Activated CD8-positive, alpha-beta memory T cell treated with anti-CD3 and anti-CD28 coated beads for 1 hour (primary cell): ENCODE measurements at places on chromosomes 7 and 10.

DNA sequence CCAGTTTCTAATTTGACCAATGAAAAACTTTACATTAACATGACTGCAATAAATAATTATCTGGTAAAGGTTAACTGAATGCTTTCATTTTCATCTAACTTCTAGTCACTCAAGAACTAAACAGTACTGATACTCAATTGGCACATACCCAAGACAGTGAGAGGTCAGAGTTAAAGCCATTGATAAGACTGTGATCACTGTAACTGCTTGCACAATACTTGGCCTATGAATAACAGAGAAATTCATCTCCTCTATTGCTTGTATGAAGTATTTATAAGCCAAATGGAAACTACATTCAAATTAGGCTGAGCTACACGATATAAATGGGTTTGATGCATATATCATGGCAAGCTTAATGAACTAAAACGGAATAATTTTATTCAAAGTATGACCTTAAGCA is 43.0 kb downstream of the HERC4 start:
- DNase-seq = no peak

DNA sequence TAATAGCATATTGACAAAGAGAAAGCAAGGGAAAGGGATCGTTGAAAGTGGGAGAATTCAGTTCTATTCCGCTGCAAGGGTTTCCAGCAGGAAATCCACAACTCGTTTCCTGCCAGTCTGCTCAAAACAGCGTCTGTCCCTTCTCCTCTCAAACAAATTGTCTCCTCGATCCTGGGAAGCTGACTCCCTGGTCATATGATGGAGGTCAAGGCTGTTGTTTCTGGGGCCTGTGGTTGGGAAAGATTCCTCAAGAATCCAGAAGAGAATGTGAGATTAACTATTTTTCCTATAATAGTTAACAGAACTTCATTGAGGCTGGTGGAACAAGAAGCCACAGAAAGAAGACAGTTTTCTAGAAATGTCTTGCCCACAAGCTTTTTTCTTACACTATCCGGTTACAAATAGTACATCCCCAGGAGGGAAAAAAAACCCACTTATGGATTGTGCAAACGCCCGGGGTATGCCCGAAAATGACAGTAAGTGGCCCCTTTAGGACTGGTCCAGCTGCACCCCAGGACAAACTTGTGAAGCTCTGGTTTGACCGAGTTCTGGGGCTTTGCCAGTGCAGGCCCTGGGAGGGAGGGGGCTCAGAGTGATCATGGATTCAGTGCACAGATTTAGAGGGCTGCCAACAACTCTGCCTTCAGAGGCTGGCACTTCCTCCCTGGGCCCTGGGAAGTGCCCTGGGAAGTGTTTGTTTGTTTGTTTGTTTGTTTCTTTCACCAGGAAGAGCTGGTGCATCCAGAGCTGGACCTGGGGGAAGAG is 49.4 kb upstream of the CTBP2 start:
- DNase-seq = no peak

- DNase-seq = no peak
These were observed 234.6 kb upstream of the MKI67 start for GRCh38 chr10:128360783-128361182.

DNA sequence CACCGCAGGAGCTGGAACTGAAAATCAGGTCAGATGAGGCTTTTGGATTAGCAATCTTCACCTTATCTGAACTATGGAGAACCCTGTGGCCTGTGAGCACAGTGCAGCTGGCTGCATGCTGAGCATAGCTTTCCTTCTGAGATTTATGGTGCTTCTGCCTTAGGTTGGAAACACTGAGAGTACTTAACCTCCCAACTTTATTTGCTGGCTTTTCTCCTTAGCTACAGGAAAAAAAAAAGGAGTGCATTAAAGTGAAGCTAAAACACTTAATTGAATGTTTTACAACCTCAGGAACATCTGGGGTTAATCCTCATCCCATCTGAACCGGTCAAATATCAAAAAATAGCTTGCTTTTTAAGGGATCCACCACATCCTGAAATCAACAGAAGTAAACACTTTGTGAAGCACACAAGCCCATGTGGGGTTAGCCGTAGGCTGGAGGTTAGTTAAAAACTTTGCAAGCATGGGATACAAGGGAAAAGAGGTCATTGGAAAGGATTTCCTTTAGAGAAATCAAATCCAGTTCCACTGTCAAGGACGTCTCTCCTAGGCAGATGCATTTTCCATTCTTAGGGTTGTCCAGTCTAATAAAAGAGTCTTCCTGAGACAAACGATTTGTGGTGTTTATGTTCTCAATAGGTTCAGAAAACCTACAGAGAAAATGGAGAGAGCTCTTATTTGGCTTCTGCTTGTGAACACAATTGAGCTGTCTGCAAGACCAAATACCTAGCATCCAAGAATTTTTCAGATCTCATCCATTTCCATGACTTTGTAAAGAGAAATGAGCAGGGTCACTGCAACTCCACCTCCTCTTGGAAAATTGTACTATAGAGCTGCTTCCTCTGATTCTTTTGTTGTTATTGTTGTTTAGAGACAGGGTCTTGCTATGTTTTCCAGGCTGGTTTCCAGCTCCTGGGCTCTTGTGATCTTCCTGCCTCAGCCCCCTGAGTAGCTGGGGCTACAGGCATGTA is 470.4 kb upstream of the IGFBP3 start:
- no peak for DNase-seq

DNA sequence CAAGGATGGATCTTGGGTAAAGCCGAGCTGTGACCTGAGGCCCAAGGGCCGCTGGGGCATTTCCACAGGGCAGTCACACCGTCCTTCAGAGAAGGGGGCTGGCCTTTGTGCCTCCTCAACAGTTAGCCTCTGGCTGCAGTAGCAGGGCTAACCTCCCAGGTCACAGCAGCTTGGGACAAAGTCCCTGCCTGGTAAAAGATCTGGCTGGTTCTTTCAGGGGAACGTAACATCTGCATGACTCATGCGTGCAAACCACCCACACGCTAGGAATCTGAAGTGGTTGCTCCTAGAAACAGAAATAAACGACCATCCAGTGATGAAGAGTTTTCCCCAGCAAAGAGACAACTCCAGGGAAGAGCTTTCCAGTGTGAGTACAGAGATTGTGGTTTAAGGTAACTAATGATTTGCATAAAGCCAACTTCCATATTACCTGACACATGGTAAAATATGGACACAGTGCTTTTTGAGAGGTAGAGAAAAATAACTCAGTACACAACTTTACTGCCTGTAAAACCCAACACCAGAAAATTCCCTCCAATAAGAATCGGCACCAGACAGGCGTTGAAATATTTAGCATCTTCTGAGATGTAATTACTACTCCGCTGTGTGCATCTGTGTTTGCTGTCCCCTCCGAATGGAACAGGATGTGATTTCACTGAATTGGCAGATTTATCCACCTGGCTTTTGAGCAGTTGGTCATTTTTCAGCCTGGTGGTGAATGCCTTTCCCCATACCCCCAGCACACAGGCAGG is 84.9 kb upstream of the ADRB1 start:
- no peak for DNase-seq

- no peak for DNase-seq
These were observed 666 bp upstream of the MAP3K8 start for GRCh38 chr10:30433306-30433729.

DNA sequence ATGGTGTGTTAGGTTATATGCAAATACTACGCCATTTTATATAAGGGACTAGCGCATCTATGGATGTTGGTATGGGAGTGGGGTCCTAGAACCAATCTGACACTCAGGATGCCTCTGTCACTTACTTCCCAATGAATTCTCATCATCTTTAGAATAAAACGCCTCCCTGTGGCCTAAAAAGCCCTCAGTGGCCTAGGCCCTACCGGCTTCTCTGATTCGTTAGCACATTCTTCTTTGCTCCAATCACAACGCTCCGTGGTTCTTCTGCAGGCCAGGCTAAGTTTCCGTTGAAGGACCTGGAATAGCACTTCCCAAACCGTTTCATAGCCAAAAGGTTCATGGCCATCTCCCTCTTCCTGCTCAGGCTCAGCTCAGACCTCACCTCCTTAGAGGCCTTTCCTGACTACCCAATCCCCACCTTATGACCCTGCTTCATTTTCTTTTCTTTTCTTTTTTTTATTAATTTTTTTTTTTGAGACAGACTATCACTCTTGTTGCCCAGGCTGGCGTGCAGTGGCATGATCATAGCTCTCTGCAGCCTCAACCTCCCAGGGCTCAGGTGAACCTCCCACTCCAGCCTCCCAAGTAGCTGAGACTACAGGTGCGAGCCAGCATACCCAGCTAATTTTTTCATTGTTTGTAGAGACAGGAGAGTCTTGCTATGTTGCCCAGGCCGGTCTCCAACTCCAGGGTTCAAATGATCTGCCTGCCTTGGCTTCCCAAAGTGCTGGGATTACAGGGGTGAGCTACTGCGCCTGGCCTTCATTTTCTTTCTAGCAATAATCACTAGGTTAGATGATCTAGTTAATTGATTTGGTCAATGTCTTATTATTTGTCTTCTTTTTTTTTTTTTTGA is 24.5 kb upstream of the YWHAG start:
- no peak for DNase-seq

DNA sequence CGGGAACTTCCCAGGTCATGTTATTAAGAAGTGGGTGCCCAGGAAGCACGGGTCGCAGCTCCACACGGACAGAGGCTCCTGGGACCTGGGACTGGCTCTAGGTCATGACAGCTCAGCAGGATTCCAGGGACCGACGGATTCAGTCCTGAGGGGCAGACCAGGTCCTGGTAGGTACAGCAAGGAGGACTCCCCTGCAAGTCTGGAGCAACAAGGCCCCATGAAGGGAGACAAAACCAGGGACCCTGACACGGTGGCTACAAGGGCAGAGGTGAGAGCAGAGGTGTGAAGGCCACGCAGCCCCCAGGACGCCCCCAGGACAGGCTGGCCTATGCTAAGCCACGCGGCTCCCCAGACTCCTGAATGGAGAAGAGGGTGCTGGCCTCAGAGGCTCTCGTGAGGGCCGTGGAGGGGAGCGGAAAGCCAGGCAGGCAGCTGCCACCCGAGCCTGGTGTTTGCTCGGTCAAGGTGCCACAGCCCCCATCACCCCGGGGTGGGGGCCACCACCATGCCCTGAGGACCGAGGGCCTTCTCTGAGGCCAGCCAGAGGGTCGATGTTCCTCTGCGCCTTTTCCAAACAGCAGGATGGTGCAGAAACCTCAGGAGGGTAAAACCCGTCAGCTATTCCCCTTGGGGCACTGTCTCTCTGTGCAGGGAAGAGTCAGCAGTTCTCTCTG is 348.9 kb downstream of the PTPRN2 start:
- no peak for DNase-seq

DNA sequence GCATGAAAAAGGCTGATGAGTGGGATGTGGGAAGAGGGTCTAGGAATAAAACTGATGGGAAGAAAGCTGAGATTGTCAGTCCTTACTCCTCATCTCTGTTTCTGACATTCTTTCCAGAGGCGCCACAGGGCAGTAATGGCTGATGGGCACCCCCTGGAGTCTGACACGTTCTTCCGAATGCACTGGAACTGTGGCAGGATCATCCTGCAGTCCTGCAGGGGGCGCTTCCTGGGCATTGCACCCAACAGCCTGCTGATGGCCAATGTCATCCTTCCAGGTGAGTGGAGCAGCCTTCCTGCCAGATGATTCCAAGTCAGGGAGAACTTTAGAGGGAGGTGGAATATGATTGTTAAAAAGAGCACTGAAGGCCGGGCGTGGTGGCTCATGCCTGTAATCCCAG is 4.8 kb downstream of the FSCN3 start:
- DNase-seq = no peak

DNA sequence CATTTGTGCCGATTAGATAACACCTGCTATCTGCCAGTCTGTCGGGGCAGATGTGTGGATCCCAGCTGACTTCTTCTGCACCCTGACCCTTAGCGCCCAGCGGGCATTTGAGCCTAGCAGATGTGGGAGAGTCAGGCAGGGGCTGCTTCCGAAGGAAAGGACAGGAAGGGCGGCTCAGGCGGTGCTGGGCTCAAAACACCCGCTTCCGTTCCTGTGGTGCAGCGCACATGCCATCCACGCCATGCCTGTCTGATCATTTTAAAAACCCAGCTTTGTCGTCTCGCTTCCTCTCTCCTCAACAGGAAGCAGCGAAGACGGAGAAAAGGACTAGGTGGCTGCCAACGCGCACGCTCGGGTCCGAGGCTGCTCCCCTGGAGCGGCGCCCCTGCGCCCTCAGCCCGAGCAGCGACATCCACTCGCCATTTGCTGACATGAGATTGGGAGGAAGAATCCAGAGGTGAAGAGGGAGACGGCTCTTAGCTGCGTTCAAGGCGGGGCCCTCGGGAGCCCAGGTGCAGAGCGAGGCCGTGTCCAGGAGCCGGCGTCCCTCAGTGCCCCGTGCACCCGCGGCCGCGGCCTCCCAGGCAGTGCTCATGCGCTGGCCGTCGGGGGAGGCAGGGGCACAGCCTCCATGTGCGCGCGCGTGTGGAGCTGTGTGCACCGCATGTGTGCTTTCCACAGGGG is 5.9 kb upstream of the BHLHA15 start:
- no peak for DNase-seq

DNA sequence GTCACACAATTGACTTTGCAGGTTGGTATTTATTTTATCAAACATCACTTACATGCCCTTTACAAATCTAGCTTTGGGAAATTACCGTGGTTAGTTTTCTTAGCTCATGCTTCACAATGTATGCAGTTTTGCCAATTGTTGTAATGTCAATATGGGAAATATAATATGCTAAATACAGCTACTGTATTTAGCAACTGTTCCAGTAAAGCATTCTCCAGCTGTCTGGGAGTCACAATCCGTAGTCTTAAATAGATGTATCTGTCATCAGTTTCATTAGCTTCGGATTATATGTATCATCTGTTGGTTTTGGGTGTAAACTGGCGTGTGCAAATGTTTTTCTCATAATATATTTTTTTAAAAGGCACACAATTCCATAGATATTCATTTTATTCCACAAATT is 19.4 kb upstream of the AHR start:
- DNase-seq = no peak

DNA sequence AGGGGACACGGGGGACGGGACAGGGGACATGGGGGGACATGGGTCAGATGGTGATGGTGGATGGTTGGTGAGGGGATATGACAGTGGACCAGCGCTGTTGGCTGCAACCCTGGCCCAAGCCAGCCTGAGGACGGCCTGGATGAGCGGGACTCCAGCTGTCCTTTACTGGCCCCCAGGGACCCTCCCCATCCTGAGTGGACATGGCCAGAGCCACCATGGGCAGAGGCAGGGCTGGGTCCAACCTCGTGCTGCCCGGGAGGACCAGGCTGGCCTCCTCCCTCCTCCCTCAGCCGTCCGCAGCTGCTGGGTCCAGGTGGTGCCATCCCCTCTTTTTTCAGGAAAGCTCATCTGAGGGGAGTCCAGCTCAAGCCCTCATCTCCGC is 30.4 kb downstream of the GET4 start:
- DNase-seq = no peak

- DNase-seq = no peak
These were observed 232.5 kb downstream of the MAD1L1 start for GRCh38 chr7:2000153-2000687.

DNA sequence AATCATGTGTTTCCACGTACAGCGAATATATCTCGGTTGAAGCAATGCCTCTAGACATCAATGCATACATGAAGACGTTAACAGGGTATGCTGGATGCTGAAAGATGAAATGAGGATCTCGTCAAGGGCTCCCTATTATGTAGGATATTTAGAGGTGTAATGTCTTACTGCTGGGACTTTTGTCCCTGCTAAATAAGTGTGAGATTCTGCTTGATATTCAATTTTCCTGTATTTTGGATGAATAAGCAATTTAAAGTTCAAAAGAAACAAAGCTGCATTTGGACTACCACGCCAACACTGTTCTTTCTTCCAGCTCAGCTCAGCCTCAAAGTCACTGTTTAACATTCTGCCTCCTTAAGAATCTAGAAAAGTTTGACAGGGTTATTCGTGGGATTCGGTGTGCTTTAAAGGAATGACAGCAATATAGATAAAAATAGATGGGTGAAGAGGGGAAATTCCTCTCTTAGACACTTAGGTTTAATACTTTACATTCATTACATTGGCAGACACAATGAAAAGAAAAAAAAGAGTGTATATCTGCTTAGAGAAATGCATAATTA is 110.1 kb upstream of the RHEB start:
- DNase-seq = no peak
